Stimulated activated CD4-positive, alpha-beta T cell treated with anti-CD3 and anti-CD28 coated beads, Interleukin-4, amount 100 ng/mL, for 1 hour (primary cell): ENCODE measurements at places on chromosomes 5 and 9.

DNA sequence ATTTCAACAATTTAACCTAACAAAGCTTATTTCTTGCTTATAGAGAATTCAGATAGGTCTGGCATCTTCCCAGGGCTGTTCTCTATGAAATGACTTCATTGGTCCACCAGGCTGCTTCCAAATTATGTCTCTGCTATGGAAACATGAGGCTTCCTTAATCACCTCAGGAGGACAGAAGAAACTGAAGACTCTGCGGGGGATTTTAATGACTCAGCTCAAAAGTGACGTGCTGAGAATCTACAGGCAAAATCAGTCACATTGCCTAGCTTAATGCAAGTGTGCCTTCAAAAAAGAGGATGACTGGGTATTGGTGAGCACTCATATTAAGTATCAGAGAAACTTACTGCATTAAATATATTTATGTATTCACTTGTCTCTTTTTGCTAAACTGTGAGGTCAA, 315.5 kb upstream of the RGMB start:
- DNase-seq, result no peak

DNA sequence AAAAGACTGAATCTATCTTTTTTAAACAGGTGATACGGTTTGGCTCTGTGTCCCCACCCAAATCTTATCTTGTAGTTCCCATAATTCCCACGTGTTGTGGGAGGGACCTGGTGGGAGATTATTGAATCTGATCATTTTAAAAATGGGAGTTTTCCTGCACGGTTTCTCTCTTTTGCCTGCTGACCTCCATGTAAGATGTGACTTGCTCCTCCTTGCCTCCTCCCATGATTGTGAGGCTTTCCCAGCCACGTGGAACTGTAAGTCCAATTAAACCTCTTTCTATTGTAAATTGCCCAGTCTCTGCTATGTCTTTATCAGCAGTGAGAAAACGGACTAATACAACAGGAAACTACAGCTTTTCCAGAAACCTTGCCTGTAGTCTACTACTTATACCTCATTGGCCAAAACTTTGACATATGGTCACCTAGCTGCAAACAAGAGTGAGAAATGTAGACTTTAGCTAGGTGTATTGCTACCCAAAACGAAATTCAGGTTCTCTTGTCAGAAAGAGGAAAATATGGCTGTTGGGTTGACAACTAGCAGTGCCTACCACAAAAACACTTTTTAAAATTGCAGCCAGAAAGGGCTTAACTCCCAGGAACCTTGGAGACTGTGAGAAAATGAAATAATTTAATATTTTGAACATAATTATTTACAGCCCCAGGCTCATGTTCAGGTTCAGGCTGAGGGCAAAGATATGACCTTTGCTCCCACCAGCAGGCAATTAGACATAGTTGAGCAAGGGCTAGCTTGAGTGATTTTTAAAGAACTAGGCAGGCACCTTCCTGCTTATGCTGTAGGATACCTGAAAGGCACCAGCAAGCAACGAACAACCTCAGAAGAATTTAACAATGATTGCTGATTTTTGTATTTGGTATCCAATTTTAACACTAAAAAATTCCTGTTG, 7.4 kb upstream of the AGGF1 start:
- DNase-seq, result no peak

GRCh38 chr5:81631124-81631523, 119.8 kb downstream of the SSBP2 start:
- no peak for DNase-seq

- no peak for DNase-seq
These were observed 241.4 kb upstream of the ZNF462 start for GRCh38 chr9:106621313-106622163.

DNA sequence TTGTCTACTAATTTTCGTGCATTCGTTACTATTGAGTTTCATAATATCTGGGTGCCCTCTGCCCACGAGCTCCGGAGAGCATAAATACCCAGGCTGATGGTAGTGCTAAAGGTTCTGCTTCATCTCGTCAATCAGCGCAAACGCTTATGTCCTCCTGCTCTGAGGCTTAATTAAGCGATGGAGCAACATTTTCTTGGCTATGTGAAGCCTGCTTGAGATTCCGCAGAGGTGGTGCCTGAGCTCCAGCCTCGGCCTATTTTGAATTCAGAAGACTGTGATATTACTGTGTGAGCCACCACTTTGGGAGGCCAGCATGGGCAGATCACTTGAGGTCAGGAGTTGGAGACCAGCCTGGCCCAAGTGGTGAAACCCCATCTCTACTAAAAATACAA, 44.8 kb downstream of the ANXA2R start:
- no peak for DNase-seq

DNA sequence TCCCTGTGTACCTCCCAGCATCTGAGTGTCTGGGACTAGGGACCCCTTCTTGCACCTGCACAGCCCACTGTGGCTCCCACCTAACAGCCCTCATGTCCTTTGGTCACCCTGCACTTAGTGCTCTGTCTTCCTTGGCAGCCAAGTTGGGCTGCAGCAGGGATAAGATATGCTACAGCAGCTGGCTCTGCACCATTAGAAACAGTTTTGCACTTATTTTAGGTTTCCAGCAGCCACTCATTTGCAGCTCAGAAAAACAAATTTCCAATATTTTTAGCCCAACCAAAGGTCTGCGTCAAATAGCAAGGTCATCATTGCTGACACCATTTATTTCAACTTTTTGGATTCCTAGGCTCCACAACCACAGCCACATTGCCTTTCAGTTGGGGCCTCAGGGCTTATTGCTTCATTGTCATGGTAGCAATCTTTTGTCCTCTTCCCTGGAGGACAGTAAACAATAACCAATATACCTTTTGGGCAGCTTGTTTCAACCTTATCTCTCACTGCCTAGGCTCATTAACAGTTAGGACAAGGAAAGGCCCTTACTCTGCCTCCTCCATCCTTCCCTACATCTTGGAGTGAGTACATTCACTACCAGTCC, 263.9 kb downstream of the COX7C start:
- no peak for DNase-seq

GRCh38 chr5:10306114-10306513, 1.6 kb downstream of the CMBL start:
- no peak for DNase-seq

DNA sequence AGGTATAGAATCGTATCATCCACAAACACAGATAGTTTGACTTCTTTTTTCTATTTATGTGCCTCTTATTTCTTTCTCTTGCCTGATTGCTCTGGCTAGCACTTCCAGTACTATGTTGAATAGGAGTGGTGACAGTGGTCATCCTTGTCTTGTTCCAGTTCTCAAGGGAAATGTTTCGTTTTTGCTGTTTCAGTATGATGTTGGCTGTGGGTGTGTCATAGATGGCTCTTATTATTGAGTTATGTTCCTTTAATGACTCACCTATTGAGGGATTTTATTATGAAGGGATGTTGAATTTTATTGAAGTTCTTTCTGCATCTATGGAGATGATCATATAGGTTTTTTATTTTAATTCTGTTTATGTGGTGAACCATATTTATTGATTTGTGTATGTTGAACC, 70.3 kb downstream of the ENC1 start:
- no peak for DNase-seq

DNA sequence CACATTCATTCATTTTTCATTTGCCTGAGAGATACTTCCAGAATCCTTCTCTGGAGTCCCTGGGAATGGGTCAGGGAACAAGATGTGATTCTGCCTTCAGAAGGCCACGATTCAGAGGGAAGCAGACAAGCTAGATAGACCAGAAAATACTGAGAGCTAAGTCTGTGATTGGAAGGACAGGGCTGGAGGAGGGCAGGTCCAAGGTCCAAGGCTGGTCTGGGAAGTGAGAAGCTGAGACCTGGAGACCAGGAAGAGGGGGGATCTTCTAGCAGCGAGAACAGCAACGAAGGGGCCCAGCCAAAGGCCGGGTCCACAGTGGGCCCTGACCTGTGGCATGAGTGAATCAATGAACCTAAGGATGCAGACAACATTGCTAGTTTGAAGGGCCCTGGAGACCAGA, 4.1 kb upstream of the IER5L start:
- no peak for DNase-seq

- no peak for DNase-seq
These were observed 19.9 kb upstream of the PRXL2C start for GRCh38 chr9:96674906-96675538.

DNA sequence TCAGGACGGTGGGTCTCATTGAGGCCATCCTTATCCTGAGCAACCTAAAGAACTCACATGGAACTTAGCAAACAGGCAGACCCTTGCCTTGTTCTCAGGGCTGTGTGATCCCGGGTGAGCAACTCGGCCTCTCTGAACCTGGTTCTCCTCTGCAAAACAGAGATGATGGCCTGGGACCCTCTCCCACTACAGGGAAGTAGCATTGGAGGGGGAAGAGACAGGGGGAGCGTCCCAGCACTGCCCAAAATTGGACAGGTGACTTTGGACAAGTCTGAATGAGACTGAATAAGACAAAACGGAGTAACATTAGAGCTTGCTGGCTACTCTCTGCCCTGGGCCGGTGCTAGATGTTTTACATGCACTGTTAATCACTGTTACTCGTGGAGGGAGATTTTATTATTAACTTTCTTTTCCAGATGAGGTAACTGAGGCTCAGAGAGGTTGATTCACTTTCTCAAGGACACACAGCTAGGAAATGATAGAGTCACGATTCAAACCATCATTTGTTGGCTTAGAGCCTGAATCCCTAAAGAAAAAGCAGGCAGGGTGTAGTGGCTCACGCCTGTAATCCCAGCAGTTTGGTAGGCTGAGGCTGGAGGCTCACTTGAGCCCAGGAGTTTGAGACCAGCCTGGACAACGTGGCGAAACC, 136.4 kb downstream of the C9orf50 start:
- no peak for DNase-seq

GRCh38 chr9:131140112-131140511, 14.7 kb downstream of the NUP214 start:
- no peak for DNase-seq

DNA sequence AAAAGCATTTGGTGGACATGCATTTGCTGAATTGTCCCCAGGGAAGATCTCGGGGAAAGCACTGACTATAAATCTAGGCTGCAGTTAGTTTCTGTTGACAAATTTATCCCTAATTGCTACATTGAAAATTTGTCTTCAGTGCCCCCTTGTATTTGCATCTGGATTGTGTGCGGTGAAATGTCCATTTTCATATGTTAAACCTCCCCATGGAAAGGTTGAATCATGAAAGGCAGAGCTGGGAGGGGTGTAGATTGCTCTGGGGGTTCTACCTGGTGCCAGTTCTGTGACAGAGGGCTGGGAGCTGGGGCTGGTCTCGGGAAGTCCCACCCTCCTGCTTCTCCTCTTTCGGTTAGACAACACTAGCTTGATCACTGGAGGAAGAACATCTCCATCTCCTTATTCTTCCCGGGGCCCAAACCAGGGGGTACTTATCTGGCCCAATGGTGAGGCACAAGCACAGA, 101.9 kb downstream of the GADD45G start:
- no peak for DNase-seq

- no peak for DNase-seq
These were observed 30.2 kb upstream of the HSPA9 start for GRCh38 chr5:138605254-138605972.

DNA sequence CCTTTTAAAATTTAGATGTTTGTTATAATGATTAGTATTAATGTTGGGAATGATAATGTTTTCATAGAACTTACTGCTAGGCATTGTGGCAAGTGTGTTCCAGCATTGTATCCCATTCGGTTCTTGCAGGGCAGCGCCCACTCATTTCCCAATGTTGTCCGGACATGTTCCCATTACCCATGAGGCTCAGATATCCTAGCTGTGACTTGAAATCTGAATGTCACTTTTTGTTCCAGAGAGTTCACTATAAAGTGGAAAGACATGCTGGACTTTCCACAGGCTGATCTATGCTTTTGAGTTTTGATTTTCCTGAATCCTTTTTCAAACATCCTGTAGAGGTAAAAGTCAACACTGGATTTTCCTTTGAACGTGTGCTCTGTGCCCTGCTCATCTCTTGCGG, 329.1 kb downstream of the MARCHF11 start:
- no peak for DNase-seq

DNA sequence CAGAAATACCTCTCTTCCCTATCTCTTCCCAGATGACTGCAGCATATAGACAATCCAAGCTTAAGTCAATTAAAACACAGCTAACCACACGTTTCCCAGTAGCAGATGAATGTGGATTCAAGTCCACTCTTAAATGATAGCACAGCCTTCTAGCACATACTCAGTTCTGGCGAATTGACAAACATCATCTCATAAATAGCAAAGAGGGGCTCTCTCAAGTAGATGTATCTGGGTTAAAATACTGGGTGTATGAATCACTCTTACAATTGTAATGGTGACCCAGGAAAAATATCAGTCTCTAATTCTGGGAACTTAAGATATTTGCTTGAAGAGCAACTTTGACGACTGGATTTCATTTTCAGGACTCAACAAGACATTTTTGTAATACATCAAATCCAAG, 67.0 kb upstream of the HAPLN1 start:
- DNase-seq, result no peak

DNA sequence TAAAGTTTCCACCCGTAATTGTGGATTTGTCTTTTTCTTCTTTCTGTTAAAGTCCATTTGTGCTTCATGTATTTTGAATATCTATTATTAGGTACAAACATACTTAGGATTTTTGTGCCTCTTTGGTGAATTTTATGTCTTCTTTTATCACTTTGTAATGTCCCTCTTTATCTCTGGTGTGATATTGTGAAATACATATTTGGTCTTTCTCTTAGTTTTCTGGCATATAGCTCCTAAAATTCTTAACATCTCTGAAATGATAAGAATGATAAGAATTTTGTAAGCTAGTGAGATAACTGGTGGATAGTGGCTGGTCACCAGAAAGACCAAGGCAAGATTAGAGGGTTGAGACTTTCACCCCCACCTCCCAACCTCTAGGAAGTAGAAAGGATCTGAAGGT, 111.1 kb downstream of the KCTD16 start:
- DNase-seq, result no peak

DNA sequence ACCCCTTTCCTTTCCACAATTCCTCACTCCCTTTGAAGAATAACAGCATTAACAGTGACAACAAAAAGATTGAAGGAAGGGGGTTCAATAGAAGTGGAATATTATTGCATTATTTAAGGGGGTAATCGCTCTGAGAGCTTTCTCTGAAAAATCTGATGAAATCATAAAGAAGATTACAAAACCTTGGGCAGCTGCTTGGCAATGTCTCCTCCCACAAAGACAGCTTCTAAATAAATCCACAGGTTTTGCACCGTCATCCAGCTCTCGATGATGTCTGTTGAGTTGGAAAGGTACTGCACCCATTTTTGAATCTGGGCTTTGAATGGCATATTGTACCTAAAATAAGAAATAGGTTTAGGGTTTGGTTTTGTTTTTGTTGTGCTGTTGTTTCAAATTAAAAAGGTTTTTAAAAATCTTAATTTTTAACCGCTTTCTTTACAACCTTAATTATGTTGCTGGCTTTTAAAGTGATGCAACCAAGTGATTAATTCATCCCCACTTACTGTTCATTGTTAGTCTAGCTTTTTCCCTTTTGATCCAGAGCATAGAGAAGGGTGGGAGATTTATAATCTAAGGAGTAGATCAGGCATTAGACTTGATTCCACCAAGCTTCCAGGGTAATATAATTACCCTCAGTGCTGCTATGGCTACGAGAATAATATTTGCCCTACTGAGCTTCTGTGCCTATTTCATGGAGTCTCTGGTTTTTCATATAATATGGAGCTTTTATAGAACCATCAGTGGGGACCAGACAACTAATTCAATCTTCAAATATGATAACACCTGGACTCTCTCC, 85.0 kb downstream of the DNAH5 start:
- no peak for DNase-seq

- no peak for DNase-seq
These were observed 1.1 kb downstream of the FKBP15 start for GRCh38 chr9:113219969-113220368.

GRCh38 chr5:79499640-79500273, 14.2 kb downstream of the HOMER1 start:
- DNase-seq, result no peak

- DNase-seq, result no peak
These were observed 28.3 kb downstream of the SLC6A3 start for GRCh38 chr5:1416856-1417469.
